ENCODE measurements at places on chromosomes 1 and 21. TPM values are rescaled to one million over a fixed set of nuclear protein-coding genes. Genes with fewer than 3 reads are reported as not detected.
A peak's percentile ranks its signal among the peaks of the same experiment; 100 is the strongest.

APOBEC4 gene
- not detected for total RNA-seq

GRCh38 chr1:49651136-49651535, 372.6 kb downstream of the AGBL4 start:
- no peak for DNase-seq

- no peak for DNase-seq
Measured at GRCh38 chr21:25080141-25080540, 527.1 kb downstream of the MRPL39 start.

DNA sequence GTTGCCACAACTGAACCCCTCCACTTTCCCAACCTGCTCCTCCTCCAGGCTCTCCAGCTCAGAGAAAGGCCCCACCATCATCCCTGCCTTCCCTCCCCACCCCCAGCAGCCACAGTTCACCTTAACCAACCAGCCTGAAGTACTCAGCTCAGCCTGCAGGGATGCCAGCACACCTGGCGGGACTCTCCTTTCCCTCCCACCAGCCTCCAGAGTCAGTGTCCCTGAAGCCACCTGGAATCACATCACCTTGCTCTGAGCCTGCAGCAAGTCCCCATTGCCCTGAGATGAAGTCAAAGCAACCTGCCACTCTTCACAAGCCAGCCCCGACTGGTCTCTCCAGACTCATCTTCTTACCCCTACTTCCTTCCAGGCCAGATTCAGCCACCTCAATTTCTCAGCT, 26.2 kb upstream of the ZC3H12A start:
- DNase-seq: no peak

AIRE gene
- not detected for total RNA-seq

- no peak for DNase-seq
Measured at GRCh38 chr21:30605968-30606367, 5.1 kb downstream of the KRTAP22-1 start.

GRCh38 chr1:50415235-50416149, 7.8 kb downstream of the DMRTA2 start:
- no peak for DNase-seq

SLC9C2 gene
- total RNA-seq: not detected

CD247 gene
- 0.65 TPM for total RNA-seq

DDX59 gene
- 6.8 TPM for total RNA-seq

OLIG2 gene
- total RNA-seq: not detected

ATP6V1G3 gene
- not detected for total RNA-seq

CFHR1 gene
- 675 TPM for total RNA-seq

CNIH4 gene
- total RNA-seq: 14.9 TPM

BMP8B gene
- 0.10 TPM for total RNA-seq

- no peak for DNase-seq
Measured at GRCh38 chr1:55262822-55263221, 47.7 kb upstream of the USP24 start.

CELA2A gene
- 0.91 TPM for total RNA-seq

ZNF644 gene
- 18.3 TPM for total RNA-seq

- DNase-seq: no peak
Measured at GRCh38 chr1:202599669-202600431, 110.4 kb downstream of the SYT2 start.

GRCh38 chr1:157497284-157497683, 55.0 kb downstream of the FCRL5 start:
- DNase-seq: no peak

DNA sequence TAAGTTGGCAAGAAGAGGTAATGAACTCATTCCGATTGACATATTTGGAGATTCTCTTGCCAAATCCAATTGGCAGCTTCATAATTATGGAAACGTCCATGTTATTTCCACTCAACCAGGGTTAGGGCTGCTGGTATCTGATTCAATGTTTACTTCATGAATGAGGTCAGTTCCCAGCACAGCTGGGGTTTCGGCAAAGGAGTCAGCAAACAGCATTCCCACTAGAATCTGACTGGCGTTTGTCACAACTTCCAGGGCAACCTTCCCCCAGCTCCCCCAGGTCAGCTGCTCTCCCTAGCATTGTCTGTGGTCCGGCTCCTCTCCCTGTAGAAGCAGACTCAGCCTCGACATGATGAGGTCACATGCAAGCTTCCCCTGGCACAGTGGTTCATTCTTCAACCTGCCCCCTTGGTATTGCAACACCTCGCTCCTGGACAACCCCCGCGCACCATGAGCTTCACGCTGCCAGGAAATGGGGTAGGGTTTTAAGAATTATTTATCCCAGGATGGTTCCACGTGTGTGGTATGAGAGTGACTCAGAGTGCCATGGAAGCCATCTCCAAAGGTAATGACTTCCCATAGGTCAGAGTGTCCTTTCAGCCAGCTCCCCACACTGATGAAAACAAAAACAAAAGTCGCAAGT, 100.7 kb upstream of the SLC25A33 start:
- peak; percentile 86 for DNase-seq

DNA sequence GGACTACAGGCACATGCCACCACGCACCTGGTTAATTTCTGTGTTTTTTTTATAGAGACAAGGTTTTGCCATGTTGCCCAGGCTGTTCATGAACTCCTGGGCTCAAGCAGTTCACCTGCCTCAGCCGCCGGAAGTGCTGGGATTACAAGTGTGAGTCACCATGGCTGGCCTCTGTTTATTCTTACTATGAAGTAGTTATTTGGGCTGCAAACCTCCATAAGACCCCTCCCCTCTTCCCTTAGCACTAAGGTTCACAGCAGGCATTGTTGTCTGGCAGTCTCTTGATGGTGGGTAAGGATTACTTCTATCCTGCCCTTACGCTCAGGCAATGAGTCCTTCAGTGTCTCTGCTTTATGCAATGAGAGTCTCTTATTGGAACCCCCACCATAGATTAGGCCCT, 51.8 kb downstream of the ANGPTL1 start:
- DNase-seq: no peak

DNA sequence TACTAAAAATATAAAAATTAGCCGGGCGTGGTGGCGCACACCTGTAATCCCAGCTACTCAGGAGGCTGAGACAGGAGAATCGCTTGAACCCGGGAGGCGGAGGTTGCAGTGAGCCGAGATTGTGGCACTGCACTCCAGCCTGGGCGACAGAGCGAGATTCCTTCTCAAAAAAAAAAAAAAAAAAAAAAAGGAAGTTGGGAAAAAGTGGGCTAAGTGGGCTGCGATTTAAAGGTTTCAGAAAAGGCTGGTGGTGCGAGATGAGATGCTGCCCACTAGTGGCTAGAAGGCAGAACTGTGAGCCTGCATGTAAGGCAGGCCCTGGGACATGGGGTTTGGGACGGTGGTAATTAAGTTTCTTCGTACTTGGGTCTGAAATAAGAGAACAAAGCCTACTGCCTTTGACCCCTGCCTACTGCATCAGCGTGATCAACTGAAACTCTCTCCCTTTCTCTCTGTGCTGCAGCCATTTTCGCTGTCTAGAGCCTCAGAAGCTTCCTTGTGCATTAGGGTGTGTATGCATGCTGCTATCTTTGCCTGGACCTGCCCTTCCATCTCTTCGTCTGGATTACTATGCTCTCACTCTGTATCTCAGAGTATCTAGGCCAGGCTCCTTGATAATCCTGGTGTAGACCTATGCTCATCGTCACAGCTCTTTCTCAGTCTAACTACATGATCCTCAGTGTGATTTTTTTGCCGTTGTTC, 12.4 kb downstream of the FMOD start:
- no peak for DNase-seq

DNA sequence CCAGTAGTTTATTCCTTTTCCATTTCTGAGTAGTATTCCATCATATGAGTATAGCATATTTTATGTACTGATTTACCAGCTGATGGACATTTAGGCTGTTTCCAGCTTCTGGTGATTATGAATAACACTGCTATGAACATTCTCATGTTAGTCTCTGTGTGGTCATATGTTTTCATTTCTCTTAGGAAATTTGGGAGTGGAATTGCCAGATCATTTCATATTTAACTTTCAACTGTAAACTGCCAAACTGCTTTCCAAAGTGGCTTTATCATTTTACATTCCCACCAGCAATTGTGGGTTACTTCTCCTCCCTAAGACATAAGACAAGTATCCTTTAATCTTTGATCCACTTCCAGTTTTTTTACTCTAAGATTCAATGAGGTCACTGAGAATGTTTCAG, 85.7 kb upstream of the RALGPS2 start:
- no peak for DNase-seq

DNA sequence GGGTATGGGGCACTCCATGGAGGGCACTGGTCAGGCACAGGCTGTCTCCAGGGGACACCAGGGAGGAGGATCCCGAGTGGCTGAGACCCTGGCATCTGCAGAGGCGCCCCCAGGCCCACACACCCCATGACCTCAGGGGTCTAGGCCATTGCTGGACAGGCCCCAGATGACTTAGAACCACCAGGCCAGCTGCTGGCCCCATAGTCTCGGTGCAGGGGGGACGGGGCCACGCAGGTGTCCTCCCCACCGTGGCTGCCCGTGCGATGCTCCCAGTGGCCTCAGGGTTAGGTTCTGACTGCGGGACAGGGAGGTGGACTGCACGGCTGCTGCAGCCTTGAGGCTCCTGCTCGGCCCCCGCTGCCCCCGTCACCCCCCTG, 44.0 kb downstream of the MORN1 start:
- no peak for DNase-seq

CEP170 gene
- total RNA-seq: 11.3 TPM

DNA sequence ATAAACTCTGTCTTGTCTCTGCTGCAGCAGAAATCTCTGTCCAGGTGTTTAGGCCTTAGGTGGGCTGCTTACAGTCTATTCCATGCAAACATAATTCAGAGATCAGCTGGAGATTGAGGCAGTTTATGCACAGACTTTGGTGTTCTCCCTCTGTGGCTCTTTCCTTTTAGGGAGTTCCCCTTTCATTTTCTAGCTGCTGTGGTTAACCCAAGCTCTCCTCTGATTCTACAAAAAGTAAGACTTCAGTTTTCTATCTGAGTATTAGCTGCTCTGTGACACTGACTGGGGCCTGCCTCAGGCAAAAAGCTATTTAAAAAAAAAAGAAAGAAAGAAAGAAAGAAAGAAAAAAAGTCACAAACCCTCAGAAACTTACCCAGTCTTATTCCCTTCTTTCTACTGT, 211.1 kb downstream of the CAMTA1 start:
- no peak for DNase-seq

GRCh38 chr1:187641907-187642306, 813.2 kb downstream of the PLA2G4A start:
- DNase-seq: no peak

DNA sequence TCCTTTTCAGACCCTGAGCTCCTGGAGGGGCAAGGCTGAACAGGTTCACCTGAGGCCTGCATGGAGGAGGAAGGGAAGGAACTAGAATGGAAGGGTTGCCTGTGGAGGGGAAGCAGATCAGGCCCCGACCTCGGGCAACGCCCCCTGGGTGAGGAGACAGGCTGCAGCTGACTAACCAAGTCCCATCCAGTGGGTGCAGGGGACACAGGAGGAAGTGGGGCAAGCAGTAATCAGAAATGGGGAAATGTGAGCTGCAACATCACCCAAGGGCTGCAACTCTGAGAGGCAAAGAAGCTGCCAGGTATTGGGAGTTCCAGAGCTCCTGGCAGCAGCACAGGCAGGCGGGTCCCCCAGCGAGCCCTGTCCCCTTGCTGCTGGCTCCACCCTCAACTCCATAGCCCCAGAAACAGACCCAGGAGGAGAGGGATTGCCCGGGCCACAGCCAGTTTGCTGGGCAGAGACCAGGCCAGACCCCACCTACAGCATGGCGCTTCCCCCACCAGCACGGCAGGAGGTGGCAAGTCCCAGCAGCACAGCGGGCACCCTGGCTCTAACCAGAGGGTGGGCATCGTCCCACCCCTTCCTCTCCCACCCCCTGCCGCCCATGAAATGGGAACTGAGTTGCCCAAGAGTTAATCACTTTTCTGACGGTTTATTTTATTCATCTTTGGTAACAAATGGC, 38.5 kb downstream of the MRPL37 start:
- no peak for DNase-seq

DNA sequence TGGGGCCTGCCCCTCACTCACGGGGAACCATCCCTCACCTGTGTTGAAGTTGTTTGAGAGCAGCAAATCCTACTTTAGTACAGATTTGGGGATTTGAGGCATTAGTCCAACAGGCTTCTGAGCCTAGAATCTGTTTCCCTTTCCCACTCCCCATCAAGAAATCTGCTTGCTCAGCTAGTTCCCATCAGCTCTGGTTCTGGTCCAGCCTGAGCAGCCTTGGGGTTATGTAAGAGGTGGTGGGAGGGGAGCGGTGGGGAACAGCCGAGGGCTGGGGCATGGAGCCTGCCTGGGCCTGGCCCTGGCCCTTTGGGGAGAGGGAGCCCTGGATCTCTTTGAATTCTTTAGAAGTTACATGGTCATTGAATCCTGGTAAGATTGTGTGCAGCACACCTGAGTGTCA, 4.1 kb downstream of the GSTM5 start:
- DNase-seq: no peak

- no peak for DNase-seq
Measured at GRCh38 chr1:116984406-116985160, 17.0 kb upstream of the CD101 start.

C1orf21 gene
- 19.6 TPM for total RNA-seq

HNRNPCL2 gene
- total RNA-seq: not detected

S100A9 gene
- total RNA-seq: 36.3 TPM

RAD54L gene
- total RNA-seq: 0.33 TPM

TEKT2 gene
- not detected for total RNA-seq

SIM2 gene
- total RNA-seq: not detected

- no peak for DNase-seq
Measured at GRCh38 chr1:80457409-80457808, 1343.3 kb upstream of the ADGRL2 start.

- no peak for DNase-seq
Measured at GRCh38 chr1:156140879-156141707, 12.3 kb upstream of the SEMA4A start.

DNA sequence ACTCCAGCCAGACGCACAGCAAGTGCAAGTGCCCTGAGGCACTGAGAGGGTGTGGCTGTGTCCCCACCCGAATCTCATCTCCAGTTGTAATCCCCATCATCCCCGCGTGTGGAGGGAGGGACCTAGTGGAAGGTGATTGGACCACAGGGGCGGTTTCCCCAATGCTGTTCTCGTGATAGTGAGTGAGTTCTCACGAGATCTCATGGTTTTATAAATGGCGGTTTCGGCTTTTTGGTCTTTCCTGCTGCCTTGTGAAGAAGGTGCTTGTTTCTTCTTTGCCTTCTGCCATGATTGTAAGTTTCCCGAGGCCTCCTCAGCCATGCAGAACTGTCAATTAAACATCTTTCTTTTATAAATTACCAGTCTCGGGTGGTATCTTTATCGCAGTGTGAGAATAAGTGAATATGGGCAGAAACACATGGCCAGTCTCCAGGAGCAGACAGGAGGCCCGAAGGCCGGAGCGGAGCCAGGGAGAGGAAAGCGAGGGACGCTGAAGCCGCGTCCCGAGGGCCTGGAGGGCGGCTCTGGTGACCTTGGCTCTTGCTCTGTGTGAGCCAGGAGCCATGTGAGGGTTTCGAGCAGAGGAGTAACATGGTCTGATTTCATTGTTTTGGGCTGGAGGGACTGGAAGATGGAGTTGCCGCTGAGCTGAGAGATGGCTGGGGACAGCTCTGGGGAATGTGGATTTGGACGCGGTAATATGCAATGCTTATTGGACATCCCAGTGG, 76.0 kb upstream of the C1orf174 start:
- DNase-seq: no peak

Data from left lobe of liver (tissue), 2 donors.